ENCODE measurements at places on chromosomes 5 and 9.

DNA sequence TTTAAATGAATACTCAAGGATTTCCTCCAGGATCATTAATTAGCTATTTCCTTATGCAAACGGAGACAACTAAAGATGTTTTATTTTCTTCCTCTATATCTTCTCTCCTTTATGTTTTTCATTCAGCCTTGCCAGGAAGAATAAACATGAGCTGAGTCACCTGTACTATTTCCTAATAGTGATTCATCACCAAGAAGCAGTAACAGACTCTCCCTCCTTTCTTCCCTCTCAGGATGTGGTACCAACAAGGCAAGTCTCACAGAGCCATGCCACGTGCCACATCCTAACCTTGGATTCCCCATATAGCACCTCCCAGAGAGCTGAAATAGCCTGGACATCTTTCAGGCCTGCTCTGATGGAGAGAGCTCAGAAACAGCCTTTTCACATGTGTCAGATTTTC, 758.6 kb upstream of the DMAC1 start:
- no peak for DNase-seq

- no peak for DNase-seq
Observed at GRCh38 chr5:123813937-123814624, 302.1 kb downstream of the CSNK1G3 start.

- DNase-seq, result no peak
Observed at GRCh38 chr9:83596899-83597504, 25.9 kb upstream of the IDNK start.

GRCh38 chr5:77885519-77885918, 109.4 kb upstream of the TBCA start:
- no peak for DNase-seq

DNA sequence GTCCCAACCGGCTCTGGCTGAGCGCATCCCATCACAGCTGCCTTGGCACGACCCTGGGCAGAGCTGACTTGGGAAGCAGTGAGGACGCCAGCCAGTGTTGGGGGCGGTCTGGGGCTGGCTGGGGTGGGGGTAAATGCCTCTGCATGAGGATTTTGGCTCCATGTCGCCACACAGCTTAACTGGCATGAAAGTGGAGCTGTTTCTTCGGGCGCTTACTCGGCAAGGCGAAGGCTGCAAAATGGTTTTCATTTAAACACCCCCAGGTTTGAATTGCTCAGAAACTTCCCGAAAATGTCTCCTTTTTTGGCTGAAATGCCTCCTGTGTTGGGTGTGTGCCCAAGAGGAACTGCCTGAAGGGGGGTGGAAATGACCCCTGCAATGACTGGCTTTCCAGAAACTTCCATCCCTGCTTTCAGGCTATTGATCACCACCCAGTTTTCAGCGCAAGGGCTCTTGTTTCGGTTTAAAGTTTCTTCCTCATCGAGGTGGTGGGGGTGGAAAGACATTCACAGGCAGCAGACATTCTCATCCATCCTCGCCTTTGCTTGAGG, 38.3 kb downstream of the PTGES start:
- DNase-seq, result no peak

GRCh38 chr5:174935854-174936474, 211.6 kb downstream of the MSX2 start:
- DNase-seq, result no peak

- no peak for DNase-seq
Observed at GRCh38 chr5:161051920-161052500, 200.0 kb upstream of the ATP10B start.

DNA sequence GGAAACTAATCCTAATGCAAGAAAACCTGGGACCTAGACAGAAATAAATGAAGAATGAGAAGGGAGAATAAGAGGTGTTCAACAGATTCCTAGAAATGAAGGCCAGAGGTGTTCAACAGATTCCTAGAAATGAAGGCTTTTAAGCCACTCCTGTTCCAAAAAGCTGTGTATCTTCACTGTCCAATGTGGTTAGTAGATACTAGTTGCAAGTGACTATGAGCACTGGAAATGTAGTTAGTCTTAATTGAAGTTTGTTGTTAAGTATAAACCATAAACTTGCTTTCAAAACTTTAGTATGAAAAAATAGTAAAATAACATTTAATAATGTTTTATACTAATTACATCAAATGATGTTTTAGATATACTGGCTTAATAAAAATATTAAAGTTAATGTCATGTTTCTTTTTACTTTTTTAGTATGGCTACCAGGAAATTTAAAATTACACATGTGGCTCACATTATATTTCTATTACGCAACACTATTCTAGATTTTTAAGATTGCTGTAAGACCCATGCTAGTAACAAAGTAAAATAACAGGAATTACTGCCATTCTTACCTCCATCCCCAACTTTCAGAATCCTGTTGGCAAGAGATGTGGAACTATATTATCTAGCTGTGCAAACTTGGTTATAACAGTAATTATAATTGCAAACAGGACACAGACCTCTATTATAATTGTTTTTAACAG, 57.5 kb downstream of the RICTOR start:
- no peak for DNase-seq

GRCh38 chr5:125612181-125612721, 811.0 kb upstream of the GRAMD2B start:
- DNase-seq, result no peak

GRCh38 chr9:68852941-68853340, 147.9 kb downstream of the PIP5K1B start:
- DNase-seq, result no peak

DNA sequence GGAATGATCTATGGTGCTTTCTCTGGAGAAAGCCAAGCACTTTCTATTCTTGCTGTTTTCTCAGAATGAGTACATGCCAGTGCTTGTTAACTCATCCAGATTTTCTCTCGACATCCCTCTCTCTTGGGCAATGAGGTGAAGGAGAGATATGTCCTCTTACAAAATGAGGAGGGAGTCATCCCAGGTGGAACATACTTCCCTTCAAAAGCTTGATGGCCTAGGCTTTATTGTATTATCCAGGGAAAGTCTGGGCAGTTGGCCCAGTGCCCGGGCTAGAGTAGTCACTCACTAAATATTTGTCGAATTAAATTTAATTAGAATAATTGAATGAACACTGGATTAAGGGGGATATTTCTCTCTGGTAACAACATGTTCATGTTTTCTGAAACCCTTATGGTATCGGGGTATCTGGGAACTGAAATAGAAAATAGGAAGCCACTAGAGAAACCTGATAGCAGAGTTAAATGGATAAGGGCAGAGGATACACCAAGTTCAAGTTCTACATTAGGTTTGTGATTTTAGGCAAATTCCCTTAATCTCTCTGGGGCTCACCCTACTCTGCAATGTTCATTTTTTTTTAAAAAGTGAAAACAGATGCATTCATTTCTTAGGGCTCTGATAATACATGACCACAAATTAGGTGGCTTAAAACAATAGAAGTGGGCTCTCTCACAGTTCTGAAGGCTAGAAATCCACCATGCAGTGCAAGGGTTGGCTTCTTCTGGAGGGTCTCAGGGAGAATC, 99.6 kb downstream of the LIFR start:
- DNase-seq, result no peak

DNA sequence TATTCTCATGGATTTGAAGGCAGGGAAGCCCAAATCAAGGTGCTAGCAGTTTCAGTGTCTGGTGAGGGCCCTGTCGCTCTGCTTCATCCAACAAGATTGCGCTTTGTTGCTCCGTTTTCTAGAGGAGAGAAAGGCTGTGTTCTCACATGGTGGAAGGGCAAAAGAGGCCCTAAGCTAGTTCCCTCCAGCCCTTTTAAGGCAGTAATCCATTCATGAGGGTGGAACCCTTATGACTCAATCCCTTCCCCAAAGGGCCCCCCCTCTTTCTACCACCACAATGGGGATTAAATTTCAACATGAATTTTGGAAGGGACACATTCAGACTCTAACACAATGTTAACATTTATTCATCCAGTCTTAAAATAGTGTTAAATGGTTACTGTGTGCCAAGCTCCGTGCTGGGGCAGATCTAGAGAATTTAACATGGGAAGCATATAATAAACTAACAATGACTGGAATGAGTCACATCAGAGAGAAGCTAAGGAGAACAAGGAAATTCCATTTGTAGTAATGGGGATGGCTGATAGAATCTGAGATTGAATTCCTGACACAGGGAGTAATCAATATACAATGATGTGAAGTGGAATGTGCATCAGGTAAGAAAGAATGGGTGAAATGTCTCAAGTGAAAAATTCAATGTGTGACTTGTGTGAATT, 382.8 kb upstream of the ZNF608 start:
- DNase-seq, result no peak

GRCh38 chr5:110815916-110816605, 77.3 kb downstream of the SLC25A46 start:
- DNase-seq, result no peak

- no peak for DNase-seq
Observed at GRCh38 chr5:110335361-110336066, 391.0 kb downstream of the TMEM232 start.

DNA sequence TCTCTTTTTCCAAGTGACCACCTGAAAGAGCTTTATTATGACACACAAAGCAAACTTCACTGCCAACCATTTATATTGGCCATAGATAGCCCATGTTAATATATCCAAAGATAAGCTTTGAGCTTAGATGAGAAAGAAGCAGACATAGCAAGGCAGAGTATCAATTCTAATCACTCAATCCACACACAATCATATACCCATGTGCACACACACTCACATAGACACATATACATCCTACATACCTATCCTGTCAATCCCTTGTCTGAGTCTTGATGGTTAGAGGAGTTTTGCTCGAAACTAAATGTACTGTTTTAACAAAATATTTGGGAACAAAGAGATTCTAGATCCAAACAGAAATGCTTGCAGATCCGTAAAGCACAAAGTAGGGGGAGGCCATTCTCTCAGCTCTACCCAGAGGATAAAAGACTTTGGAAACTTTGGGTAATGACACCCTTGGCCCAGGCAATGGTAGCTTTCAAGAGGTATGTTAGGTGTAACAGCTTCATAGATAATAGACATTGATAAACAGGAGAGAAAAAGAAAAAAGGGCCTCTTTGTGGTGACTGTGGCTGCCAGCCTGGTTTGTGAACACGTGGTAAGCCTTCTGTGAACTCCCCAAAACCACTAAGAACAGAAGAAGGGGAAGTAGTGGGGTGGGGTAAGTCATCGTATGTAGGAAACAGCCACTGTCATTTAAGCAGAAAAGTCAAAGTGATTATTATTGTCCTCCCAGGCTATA, 121.6 kb downstream of the TLR4 start:
- DNase-seq, result no peak

GRCh38 chr5:81006947-81007636, 46.9 kb downstream of the RASGRF2 start:
- no peak for DNase-seq

Data from NCI-H2171 (cell line).